ENCODE measurements at places on chromosomes 2 and 18.

- DNase-seq, result no peak
These were observed 572 bp downstream of the INPP4A start for GRCh38 chr2:98445177-98445682.

- no peak for DNase-seq
These were observed 175.2 kb downstream of the TNS1 start for GRCh38 chr2:217827430-217828201.

DNA sequence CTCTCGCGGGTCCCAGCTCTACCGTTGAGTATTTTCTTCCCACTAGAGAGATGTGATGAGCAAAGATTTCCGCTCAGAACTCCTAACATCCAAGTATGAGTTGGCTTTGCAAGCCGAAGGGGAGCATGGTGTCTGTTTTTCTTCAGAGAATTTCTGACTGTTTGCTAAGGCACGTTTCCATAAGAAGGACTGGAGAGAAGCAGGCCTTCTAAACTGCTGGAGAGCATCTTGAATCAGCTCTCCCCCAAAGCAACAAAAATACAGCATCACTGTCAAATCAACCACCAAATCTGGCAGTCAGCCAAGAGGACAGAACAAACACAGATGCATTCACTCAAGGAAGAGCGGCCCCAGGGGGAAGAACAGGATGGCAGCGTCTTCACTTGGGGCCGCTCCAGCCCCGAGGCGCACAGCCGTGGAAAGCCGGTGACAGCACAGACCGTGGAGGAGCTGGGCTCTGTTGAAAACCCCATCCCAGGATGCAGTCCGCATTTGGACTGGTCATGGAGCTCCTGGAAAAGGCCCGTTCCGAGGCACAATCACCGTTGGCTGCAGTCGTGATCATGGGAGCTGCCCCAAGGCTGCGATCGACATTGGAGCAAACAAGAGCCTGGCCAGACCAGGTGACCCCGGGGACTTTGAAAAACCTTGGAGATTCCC is 101.4 kb downstream of the NFATC1 start:
- no peak for DNase-seq

- no peak for DNase-seq
These were observed 14.4 kb upstream of the KLHL30 start for GRCh38 chr2:238123991-238124470.

DNA sequence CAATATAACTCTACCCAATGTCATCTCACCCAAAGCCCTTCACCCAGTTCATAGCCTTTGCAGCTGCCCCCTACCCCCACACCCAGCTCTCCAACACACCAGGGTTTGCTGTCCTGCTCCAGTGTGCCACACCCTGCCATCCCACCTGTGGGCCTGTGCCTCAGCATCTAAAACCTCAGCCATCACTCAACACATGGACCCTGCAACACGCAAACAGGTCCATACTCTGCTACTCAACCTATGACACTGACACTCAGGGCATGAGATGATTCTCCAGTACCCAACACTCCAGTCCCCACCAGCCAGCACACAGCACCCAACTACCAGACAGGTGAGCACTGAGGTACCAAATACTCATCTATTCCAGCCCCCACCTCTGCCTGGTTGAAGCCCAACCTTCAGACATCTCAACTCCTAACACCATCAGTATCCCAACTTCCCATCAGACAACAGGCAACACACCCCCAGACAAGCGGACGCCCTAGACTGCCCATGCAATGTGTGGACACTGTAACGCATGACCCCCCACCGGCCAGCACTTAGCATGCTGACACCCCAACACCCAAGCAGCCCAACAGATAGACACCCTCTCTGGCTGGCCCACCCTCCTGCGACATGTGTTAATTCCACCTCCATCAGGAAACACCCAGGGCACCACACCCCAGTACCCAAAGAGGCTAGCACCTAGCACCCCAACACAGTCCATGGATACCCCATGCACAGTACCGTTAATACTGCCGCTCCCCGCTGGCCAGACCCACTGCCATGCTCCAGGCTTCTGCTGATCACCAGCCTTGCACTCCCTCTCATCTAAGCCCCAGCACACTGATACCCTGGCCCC is 25.0 kb downstream of the ZAP70 start:
- no peak for DNase-seq

- no peak for DNase-seq
These were observed 13.8 kb upstream of the SLC25A52 start for GRCh38 chr18:31774477-31774785.

GRCh38 chr2:27903649-27904404 is 13.3 kb downstream of the BABAM2 start:
- DNase-seq, result no peak

GRCh38 chr2:133382566-133382965 is 185.7 kb downstream of the NCKAP5 start:
- DNase-seq, result no peak

DNA sequence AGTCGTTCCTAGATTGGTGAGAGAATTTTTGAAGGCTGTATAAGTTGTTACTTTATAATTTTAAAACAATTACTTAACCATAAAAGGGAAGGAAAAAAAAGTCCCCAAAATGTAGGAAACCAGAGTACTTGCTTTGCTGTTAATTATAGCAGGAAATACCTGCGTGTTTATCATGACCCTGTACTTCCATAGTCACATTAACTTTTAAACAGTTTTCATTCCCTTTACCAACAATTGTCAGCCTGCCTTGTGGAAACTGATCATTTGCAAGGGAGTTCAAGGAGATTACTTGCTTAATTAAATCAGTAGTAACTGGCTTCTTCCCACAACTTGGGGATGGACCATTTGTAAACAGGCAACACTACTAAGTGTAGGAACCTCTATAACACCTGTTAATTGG is 6.4 kb upstream of the ITPRID2 start:
- DNase-seq, result no peak

- DNase-seq, result no peak
These were observed 68.5 kb downstream of the SFXN5 start for GRCh38 chr2:73003027-73003426.

DNA sequence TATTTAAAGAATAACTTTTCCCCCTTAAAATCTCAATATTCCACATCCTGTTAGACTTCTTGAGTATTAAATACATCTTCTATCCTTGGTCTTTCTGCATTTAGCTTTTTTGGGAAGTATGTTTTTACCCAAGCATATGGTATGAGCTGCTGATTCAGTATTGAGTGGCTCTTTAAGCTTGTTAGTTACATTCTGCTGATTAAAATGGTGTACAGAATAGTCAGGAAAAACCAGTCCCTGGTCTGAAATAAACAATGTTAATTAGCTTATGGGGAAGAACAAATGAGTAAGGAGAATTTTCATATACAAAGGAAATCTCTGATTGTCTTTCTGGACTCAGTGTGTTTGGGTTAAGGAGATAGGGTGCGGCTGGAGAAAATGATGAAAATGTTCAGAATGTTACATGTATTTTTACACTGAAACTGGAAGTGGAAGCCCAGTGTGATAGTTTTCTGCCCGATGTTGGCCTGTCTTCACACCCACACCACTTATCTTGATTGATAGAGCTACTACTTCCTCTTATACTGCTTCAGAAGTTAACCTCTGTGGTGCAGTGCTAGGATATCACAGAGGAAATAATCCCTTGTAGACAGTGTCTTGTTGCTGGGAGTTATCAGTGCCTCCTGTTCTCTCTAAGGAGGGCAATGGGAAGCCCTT is 84.0 kb downstream of the MSH2 start:
- no peak for DNase-seq

GRCh38 chr2:65499216-65499615 is 66.8 kb upstream of the SPRED2 start:
- DNase-seq, result no peak

DNA sequence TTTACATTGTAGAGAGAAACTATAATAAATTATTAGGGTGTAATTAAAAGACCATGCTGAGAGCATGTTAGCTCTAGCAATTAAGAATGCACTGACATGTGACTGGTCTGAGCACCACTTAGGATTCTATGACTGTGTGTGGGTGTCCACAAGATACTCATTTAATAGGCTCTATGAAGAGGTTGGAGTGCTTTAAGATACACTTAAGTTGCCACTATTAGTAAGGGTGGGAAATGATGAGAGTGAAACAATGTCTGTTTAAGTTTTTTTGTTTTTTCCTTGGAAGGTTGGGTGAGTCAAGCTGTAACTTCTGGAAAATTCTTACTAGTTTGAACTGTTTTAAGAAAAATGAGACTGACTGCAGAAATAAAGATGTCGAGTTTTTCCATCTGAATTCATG is 1.8 kb upstream of the FAP start:
- DNase-seq, result no peak

GRCh38 chr2:188209218-188209617 is 82.5 kb upstream of the GULP1 start:
- DNase-seq, result no peak

GRCh38 chr18:8474661-8475060 is 134.6 kb upstream of the RAB12 start:
- no peak for DNase-seq

DNA sequence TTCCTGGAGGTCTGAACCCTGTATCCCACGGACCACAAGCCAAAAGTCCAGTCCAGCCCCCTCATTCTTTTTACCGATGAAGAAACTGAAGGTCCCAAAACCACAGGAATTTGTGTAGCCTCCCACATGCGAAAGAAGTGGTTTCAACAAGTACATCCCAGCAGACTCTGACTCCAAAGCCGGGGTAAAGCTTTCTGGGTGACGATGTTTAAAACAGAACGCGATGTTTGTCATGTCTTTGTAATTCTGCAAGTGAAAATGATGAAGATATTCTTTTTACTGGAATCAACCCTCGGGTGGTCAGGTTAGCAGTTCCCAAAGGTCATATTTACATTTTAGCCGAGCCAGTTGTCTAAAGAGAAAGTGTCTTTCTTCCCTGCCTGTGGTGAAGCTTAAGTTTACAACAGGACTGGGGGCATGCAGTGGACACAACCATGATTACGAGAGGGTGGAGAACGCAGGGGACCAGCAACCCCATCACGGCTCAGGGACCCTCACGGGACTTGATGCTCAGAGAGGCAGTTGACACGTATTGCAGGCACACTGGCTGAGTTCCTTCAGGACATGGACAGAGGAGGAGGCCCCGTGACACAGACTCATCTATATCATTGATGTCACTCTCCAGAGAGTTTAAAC is 17.8 kb upstream of the TMEM131 start:
- DNase-seq, result no peak

- no peak for DNase-seq
These were observed 214.8 kb downstream of the MTX2 start for GRCh38 chr2:176483901-176484568.

GRCh38 chr18:56139372-56139771 is 499.0 kb downstream of the TXNL1 start:
- no peak for DNase-seq

- no peak for DNase-seq
These were observed 30.3 kb downstream of the KIF1A start for GRCh38 chr2:240789501-240790369.

DNA sequence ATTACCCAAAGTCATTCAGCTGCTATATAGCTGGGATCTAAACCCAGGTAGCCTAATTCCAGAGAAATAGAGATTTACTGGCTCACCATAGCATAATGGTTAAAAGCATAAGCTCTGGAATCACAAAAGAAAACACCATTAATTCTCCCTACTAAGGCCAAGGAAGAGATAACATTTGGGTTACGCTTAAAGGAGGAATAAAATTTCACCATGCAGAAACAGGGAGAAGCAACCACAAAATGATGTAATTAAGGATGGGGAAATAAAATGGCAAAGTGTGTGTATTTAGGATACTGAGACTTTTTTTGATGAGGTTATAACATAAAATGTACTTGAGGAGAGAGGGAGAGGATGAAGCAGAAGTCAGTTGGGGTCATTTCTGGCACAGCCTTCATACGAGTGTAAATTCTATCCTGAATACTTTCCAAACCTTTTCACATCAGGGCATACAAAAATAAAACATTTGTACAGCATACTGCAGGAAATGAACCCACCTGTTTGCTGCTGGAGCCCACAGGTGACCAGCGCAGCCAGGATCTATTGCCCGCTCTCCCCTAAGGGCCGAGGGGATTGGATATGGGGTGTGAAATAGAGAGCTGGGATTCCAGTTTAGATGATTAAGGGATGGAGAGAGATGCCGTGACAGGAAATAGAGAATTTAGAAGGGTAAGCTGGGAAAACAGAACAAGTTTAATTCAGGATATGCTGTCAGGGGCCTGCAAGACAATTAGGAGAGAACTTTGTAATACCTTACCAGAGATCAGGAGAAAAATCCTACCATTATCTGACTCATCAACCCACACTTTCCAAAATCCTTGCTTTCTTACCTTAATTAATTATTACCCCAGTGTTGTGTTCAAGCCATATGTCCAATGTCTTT is 43.8 kb upstream of the SERTAD2 start:
- DNase-seq, result no peak

GRCh38 chr2:12795851-12796250 is 79.1 kb downstream of the TRIB2 start:
- DNase-seq, result no peak

DNA sequence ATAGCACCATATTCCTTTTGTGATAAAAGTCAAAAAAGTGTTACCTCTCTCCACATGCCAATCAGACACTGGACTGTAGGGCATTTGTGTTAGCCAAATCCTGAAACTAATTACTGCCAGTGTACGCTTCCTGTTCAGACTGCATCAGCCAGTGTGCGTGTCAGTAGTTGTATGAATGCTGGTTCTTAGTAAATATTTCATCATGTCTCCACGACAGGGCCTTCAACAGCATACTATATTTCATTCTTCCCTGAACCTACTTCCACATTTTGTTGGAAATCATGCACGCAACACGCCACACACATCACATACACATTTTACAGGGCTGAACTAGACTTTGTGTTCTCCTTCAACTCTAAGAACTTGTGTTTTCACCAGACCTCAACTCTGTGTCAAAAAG is 77.5 kb downstream of the EPB41L3 start:
- DNase-seq, result no peak

DNA sequence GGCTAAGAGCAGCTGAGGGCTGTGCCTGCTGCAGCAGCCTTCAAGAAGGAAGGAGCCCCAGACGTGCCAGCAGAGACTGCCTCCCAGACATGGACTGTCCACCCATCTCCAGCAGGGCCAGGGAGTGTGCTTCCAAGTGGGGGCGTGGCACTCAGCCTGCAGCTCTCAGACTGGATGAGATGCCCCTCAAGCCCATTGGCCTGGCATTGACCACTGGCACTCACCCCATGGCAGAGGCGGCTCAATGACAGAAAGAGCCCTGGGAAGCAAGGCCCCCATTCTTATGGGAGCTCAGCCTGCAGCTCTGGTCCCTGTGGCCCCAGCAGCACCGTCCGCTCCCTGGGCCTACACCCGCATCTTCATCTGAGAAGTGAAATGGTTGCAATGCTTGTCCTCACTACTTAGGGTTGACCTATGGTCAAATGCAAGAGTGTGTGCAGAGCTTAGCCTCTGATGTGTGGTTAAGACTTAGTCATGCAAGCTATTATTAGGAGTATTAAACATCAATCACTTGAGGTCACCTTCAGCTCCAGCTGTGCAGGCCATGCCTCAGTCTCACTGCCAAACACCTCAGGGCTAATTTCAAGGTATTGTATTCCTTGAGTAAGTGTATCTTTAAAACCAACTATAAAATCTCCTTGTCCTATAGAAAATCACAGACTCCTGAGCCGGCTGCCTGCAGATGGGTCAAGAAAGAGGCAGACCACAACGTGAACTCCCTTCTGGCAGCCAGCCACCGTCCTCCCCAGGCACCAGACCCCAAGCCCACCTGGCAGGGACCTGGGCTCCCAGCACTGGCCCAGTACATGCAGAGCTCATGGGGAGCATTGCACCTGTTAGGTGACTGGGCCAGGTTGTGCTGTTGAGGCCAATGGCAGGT is 194.8 kb downstream of the NDUFA10 start:
- no peak for DNase-seq

GRCh38 chr18:22676423-22676822 is 256.7 kb upstream of the RBBP8 start:
- no peak for DNase-seq

Measured in T-helper 9 cell (primary cell).